ENCODE measurements at places on chromosomes 4 and X. TPM values are rescaled to one million over a fixed set of nuclear protein-coding genes. Genes with fewer than 3 reads are reported as not detected.

DNA sequence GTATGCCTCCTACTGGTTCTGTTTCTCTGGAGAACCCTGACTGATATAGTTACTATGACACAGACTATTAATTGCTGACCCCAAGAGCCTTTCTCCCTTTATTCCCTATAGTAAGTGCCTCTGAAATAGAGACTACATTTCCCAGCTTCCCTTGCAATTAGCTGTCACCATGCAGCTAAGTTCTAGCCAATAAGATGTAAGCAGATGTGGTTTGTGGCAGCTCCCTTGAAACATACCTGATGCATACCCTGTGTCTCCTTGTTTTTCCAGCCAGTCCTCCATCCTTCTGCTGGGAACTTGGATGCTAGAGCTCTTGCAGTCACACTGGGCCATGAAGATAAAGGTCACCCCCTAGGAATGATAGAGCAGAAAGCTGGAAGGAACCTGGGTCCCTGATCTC lies 9.7 kb upstream of the TMEM165 start:
- no peaks in the 10 kb centered on the region for H3K36me3 ChIP-seq
- no peak overlapping the region for H3K4me3 ChIP-seq
- H3K27me3 ChIP-seq: no peaks in the 10 kb centered on the region
- no peak overlapping the region for H3K27ac ChIP-seq
- no peak for DNase-seq

- no peaks in the 10 kb centered on the region for H3K36me3 ChIP-seq
- H3K4me3 ChIP-seq: no peak overlapping the region
- no peak overlapping the region for H3K27ac ChIP-seq
- H3K27me3 ChIP-seq: no peaks in the 10 kb centered on the region
- H3K4me1 ChIP-seq: no peaks in the 10 kb centered on the region
Measured at GRCh38 chrX:128165884-128166408, 113.7 kb upstream of the ACTRT1 start.

The ARHGAP4 gene
- total RNA-seq: 2.3 TPM

- no peaks in the 10 kb centered on the region for H3K27me3 ChIP-seq
- no peaks in the 10 kb centered on the region for H3K4me1 ChIP-seq
- no peak overlapping the region for H3K27ac ChIP-seq
- no peaks in the 10 kb centered on the region for H3K36me3 ChIP-seq
Measured at GRCh38 chr4:164731827-164732474, 22.0 kb upstream of the SMIM31 start.

DNA sequence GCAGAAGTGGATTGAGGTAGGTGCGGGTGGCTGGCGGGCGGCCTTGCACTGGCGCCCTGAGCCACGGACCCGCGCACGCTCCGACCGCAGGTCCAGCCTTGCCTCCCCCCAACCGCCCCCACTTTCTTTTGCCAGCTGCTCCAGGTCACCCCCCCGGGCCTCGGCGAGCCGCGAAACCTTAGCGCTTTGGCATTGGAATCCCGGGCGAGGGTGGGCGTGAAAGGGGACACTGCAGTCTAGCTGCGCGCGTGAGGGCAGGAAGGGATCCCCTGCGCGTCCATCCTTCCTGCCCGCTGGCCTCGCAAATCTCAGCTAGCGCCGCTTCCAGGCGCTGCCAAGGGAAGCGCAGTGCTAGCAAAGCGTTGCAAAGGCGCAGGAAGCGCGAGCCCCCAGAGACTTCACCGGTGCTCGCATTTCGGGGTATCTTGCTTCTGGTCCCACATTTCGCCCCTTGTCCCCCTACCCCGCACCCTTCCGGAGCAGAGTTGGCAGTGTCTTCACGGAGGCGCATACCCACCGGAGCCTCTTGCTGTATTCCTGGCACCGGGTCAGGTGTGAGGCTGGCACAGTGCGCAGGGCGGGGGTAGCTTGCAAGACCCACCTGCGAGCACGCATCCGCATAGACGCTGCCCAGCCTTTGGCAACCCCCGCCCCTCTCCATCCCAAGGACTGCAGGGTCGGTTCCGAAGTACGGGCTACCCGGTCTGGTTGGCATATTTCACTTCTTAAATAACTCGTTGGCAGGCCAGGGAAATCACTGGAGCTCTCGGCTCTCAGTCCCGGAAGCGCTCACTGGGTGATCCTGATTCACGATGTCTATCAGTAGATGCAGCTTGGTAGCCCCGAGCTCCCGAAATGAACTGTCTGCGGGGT lies 104.4 kb downstream of the UCHL1 start:
- peak overlapping the region; percentile 89 for H3K4me3 ChIP-seq
- peaks cover 30% of the 10 kb centered on the region for H3K4me1 ChIP-seq
- peak overlapping the region; percentile 83 for H3K27ac ChIP-seq
- peak; percentile 62 for DNase-seq
- H3K36me3 ChIP-seq: no peaks in the 10 kb centered on the region

DNA sequence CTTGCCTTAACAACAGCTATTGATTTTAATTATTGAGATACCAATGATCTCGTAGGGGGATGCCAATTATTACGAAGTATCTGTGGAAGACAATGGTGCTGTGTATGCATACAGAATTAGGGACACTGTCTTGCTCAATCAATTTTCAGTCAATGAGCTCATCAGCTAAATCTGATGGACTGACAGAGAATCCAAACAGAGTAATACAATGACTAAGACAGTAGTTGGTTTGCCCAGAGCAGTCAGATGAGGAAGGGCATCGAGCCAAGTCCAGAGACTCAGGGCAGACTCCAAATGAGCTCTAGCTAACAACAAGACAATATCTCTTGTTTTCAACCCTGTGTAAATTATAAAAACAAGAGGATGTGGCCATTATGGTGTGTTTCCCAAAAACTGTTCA lies 14.7 kb upstream of the GSX2 start:
- H3K4me1 ChIP-seq: peaks cover 26% of the 10 kb centered on the region
- H3K36me3 ChIP-seq: no peaks in the 10 kb centered on the region
- H3K27me3 ChIP-seq: no peaks in the 10 kb centered on the region
- DNase-seq: peak; percentile 96
- no peak overlapping the region for H3K4me3 ChIP-seq

The AMTN gene
- not detected for total RNA-seq
